ENCODE measurements at places on chromosomes 11 and 22.

GRCh38 chr11:117822074-117823033 is 2.2 kb downstream of the FXYD2 start:
- peak; percentile 40 for DNase-seq

DNA sequence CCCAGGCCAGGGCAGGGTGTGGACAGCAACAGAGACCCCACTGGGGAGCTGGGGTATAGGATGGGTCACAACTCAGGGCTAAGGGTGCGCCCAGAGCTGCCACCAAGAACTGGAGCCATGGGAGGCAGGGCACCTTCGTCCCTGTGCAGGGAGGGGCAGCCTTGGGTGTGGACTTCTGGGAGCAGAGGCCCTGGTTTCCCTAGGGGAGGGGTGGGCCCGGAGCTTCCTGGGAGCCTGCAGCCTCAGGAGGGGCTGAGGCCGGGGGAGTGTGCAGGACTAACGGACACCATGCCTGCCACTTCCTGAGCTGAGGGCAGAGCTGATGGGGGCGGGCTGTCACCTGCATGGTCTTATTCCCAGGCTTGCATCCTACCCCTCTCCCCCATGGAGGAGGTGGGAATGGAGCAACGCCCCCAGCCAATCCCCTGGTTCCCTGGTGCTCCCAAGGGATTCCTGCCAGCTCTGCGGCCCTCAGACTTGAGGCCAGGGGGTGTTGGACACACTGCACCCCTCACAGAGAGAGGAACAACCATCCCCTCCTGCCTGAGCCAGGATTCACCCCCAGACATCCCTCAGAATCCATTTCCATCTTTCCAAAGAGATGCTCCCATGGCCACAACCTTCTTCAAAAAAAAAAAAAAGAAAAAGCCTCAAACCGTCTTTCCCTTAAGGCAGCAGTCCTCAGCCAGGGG is 225.7 kb downstream of the CTTN start:
- DNase-seq, result no peak

DNA sequence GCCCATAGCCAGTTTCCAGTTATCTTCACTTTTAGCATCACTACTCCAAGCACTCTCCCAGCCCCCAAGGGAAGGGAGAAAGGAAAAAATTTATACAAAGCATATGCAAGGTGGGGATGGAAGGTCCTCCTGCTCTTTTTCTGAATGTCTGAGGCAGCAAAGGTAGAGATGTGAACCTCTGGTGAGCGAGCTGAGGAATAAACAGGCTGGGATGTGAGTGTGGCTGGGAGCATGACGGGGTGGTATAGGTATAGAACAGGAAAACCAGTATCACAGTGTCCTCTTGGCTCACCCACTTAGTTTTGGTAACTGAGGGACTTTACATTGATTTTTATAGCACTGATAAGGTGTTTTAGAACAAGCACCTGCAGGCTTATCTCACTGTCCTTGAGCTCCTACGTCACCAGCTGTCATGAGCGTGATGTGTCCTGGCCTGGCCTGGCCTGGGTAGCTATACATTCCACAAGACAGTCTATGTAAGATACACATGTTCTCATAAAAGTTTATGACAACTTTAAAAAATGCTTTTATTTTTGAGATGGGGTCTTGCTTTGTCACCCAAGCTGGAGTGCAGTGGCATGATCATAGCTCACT is 10.3 kb upstream of the POLD3 start:
- DNase-seq, result no peak

GRCh38 chr11:2209370-2209801 is 37.8 kb upstream of the TH start:
- no peak for DNase-seq

GRCh38 chr22:38136607-38137006 is 26.1 kb upstream of the BAIAP2L2 start:
- DNase-seq, result no peak

DNA sequence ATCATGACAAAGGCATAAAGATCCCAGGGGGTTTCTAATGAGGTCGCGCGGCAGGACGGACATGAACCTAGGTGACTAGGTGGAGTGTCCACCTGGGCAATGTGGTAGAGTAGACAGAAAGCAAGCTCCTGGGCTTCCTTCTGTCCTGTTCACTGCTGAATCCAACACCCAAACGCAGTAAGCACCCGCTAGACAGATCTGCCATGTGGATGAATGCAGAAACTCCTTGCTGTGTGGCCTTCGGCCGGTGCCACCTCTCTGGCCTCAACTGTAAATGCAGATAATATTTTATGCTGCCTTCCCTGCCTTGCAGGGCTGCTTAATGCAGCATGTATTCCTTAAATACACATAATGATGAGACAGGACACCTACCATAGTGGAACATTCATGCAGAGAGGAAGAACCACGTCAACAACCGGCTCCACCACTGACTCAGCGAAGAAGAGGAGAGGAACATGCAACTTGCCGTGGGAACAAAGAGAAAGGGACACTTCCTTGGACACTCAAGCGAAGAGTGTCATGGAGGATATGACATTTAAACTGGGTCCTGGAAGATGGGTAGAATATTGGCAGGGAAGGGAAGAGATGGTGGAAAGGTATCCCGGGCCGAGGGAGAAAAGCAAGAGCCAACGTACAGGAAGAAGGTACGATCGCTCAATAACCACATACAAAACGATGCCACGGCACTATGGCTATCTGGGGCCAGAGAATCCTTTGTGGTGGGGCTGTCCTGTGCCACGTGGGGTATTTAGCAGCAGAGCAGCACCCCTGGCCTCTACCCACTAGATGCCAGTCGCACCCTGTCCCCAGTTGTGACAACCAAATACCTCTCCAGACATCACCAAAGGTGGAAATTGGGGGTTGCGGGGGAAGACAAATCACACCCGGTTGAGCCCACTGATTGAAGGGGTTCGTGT is 30.8 kb downstream of the MYH9 start:
- DNase-seq, result peak; percentile 51

- DNase-seq, result no peak
Measured at GRCh38 chr22:35380013-35380412, 883 bp upstream of the HMOX1 start.

DNA sequence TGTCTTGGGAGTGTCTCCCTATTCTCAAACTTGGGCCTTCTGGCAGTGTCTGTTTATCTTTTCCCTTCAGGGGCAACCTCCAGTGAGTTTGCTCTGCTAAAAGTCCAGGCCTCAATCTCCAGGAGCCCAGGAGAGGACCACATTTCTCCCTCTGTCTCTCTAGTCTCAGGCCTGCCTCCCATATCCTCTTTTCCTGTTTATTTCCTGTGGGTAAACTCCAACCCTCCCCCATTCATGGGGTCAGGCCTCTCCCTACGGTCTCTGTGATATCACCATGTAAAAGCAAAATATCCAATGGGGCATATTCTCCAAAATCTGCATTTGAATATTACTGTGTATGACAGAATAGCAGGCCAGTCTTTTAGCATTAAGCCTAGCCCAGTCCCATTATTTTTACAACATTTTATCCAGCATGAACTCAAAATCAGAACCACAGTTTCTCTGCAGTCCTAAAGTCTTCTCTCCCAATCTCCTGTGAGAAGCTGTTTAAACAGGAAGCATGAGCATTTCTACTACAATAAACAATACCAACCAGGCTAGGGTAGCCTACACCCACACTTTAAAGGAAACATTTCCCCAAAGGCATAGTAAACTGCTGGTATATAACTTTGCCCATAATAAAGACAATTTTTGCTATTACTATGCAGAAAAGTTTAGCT is 18.0 kb upstream of the TMEM135 start:
- DNase-seq, result no peak

DNA sequence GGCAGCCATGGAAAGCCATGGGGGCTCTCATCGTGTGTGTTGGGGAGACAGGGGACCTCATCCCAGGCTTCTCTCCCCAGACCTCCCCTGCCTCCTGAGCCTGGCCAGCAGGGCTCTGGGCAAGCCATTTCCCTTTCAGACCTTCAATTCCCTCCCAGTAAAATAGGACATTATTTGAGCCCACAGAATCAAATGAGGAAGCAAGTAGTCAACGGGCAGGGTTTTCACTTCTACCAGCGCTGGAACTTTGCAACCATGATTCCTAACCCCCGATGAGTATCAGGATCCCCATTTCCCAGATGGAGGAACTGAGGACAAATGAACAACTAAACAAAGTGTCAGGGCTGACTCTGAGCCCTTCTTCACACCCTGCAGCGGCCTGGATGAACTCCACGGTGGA is 48.9 kb upstream of the TCF20 start:
- DNase-seq, result no peak

DNA sequence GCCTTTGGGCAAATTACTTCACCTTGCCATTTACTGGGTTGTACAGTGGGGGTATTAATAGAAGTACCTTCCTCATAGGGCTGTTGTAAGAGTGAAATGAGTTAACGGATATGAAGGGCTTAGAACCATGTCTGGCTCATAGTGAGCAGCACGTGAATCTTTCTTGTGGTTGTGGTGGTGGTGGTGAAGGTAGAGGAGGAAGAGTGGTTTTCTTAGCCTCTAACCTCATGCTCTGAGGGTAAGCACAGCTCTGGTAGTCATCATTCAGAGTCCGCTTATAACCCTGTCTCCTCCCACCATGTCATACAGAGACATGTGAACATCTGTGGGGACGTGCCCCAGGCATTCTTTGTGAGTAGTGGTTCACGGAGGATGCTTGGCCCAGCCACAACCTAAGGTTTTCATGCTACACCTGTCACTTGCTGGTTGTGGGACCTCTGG is 43.6 kb downstream of the TEAD1 start:
- no peak for DNase-seq

DNA sequence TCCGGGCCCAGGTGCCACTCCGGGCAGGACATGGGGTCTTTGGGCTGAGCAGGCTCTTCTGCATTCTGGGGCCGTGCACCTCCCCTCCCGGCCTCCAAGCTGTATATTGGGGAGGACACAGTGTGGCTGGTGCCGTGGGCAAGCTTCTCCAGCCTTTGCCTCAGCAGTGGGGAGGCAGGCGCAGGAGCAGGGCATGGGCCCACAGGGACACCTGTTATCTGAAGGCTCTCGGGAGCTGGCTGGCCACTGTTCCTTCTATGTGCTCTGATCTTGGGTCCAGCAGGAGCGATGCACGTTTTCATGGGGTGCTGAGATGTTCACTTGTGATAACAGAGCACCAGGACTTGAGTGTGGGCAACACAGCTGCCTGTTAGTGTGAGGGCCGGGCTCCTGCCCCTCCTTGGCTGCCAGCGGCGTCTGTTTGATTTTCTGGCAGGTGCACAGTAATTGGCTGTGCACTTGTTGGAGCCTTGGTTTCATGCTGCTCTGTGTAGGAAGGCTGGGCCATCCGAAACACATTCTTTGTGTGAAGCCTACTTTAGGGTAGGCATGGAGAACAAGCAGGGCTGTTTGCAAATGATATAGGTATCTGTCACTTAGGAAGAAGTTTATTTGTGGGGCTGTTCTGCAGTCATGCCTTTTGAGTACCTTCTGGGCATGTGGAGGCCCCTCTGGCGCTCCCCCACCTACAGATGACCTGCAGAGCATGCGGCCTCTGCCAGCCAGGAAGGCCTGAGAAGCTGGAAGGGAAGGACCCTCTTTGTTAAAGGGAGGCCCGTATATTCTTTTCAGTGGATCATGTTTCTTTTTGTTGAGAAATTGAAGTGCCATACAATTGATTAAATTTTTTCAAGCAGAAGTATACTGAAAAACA is 201.5 kb downstream of the TBC1D22A start:
- DNase-seq, result no peak

GRCh38 chr11:65611758-65612603 is 2.0 kb downstream of the MAP3K11 start:
- no peak for DNase-seq

DNA sequence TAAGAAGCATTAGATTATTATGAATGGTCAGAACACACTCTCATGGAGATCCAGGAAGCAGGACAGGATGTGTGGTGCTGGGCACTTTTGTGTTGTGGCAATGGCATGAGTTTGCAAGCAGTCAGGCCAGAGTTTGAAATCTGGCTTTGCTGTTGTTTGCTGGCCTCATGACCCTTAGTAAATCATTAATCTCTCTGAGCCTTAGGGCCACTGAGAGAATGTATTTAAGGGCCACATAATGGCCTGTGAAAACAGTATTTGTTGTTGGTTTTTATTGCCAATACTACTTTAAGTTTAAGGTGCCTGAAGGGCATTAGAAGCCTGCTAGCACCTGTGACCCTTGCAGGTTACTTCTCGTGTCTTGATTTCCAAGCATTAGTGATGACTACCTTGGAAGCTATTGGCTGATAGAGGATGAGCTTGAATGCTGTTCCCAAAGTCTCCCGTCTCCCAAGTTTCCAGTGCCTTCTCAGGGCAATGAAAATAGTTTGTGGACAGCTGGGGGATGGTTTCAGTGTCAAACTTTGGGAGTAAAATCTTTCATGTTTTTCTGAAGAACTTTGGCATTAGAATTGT is 24.6 kb downstream of the STIM1 start:
- DNase-seq, result no peak

DNA sequence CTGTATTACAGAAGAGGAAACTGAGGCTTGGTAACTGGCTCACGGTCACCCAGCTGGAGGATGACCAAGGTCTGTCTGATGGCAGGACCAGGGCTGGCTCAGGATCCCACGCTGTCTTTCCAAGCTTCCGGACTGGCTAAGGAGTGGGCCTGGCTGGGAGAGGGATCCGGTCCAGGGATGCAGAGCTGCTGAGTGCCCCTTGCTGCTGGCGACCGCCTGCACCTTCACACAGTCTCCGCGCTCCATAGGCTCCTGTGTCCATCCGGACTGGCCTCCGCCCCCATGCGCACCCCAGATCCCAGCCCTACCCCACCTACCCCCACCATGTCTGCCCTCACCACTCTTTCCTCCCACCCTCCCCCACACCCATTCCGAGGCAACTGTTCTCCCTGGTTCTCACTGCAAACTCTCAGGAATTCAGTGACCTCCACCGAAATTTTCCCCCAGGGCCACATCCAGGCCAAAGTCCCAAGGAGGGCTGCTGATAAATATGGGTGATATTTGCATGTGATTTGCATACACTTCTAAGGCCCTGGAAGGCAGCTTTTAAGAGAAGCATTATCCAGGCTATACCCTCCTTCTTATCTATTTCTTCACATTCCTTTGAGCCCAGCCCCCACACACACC is 48.5 kb upstream of the SLC35C1 start:
- no peak for DNase-seq

Data from stimulated activated naive CD4-positive, alpha-beta T cell treated with Interleukin-2 at 50 U/mL for 16 hours (primary cell).